Breast epithelium (tissue), 4 donors: ENCODE measurements at places on chromosomes 12 and 14. TPM values are rescaled to one million over a fixed set of nuclear protein-coding genes. Genes with fewer than 3 reads are reported as not detected.

Gene TIGAR
- 7.5 TPM for total RNA-seq

Gene RFX4
- total RNA-seq: not detected

Gene KCNA5
- 0.66 TPM for total RNA-seq

Gene KRT82
- not detected for total RNA-seq

Gene GOLGA3
- total RNA-seq: 51.7 TPM

Gene GPR162
- total RNA-seq: 4.2 TPM

Gene CTSG
- 0.59 TPM for total RNA-seq

Gene MANSC4
- total RNA-seq: not detected

Gene SAMD15
- total RNA-seq: 2.0 TPM

Gene CYP27B1
- total RNA-seq: 2.2 TPM

Gene TAS2R8
- not detected for total RNA-seq
